Astrocyte of the cerebellum (primary cell): ENCODE measurements at places on chromosomes 7 and 10.

- DNase-seq = no peak
Measured at GRCh38 chr7:92368741-92369140, 78.5 kb upstream of the GATAD1 start.

GRCh38 chr7:3168370-3168769, 124.7 kb upstream of the CARD11 start:
- no peak for DNase-seq

DNA sequence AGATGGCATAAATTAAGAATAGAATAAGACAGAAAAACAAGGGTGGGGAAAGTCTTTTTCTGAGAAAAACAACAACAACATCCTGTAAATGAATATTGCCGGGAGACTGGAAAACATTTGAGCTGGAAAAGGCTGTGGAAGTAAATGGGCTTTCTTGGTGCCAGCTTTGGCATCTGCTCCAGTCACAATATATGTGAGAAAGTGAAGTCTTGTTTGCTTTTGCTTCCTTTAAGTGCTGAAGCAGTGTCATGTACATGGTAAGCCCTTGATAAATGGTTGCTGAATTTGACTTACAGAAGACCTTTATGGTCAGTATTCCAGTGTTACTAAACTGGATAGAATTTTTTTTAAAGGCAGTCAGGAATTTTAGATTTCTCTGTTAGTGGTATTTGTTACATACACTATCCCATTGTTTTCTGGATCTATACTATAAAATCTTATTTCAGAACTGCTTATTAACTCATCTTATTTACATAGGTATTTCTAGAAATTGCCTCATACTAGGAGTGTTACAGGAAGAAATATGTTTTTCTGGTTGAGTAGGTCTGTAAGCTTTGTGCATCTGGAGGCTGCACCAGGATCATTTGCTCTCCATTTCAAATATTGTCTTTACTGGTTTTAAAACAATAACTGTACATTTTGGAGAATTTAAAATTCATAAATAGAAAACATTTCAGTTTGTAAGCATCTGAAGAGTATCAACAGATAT, 201.7 kb upstream of the FOXP2 start:
- no peak for DNase-seq

DNA sequence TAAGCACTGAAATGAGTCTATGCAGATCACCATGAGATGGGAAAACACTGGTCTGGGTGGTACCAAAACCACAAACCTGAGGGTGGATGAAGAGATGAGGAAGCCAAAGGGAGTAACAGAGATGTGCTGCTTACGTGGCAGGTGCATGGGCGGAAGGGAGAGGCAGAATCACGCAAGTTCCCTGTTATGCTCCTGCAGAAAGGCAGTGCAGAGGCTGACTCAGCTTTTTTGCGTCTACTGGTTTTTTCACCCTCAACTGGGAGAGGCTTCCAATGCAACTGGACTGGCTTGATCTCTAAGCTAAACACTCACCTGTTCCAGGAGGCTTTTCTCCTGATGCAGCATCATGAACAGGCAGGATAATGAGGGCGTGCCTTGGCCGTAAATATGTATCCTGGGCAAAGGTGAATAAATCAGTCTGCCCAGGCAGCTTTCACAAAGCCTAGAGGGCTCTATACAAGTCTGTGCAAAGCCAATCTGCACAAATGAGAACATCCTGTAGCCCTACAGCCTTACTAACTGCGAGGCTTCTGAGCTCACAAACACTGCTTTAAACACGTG, 95.4 kb upstream of the AFAP1L2 start:
- DNase-seq = no peak

DNA sequence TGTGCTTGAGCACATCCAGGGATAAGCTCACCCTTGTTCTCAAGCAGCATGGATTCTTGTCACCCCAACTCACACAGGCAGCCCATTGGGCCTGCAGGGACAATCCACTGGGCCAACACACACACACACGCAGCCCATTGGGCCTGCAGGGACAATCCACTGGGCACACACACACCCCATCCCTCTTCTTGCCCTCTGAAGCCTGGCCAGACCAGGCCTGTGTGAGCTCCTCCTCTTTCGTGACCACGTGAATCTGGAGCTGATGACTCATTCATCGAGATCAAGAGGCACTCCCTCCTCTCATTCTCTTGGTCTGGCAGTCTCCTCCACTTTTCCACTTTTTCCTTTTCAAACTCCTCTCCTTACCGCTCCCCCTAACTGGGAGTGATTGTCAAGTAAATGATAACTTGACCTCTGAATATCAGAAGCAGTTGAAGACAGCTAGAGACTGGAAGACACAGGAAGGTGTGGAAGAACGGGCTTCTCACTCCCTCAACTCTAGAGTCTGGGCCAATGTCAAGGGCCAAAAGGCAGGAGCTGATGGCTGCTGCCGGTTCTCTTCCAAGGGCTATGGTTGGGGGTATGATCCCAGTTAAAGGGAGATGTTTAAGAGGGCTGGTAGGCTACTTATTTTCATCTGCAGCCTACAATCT, 89.7 kb downstream of the HIPK2 start:
- DNase-seq = no peak

GRCh38 chr7:148436571-148436970, 154.0 kb upstream of the C7orf33 start:
- no peak for DNase-seq

DNA sequence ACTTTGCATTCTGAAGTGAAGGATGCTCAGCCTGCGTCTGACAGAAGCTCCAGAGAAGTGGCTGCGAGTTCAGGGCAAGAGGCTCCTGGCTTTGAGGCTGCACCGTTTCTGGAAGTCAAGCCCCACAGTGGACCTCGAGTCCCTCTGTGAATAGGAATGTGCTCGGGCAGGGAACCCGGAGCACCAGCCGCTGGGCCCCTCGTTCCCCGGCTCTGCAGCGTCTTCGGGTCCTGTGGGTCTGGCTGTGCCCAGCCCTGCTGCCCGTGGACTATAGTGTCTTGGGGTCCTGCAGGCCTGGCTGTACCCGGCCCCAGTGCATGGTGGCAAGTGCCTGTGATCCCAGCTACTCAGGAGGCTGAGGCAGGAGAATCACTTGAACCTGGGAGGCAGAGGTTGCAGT, 45.3 kb upstream of the PRKAR1B start:
- no peak for DNase-seq

- no peak for DNase-seq
Measured at GRCh38 chr7:108605559-108606201, 36.0 kb downstream of the DNAJB9 start.

- no peak for DNase-seq
Measured at GRCh38 chr7:92595281-92595680, 5.1 kb upstream of the FAM133B start.
